ENCODE measurements at places on chromosomes 1 and 21.

DNA sequence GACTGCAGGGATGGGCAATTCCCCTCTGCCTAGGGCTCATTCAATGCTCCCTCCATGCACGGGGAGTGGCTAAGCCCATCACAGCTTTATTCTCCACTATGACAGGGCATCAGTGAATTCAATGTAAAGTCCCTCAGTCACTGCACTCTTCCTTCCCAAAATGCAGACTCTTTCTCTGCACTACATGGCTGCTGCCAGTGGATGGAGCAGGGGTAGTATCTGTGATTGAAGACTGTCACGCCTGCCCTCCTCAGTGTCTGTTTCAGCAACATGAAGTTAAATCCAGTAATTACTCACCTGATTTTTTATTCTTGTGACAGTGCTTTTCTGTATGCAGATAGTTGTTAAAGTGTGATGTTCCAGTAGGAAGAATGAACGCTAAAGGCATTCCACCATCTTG, 1323.2 kb downstream of the AMY1C start:
- DNase-seq: no peak

DNA sequence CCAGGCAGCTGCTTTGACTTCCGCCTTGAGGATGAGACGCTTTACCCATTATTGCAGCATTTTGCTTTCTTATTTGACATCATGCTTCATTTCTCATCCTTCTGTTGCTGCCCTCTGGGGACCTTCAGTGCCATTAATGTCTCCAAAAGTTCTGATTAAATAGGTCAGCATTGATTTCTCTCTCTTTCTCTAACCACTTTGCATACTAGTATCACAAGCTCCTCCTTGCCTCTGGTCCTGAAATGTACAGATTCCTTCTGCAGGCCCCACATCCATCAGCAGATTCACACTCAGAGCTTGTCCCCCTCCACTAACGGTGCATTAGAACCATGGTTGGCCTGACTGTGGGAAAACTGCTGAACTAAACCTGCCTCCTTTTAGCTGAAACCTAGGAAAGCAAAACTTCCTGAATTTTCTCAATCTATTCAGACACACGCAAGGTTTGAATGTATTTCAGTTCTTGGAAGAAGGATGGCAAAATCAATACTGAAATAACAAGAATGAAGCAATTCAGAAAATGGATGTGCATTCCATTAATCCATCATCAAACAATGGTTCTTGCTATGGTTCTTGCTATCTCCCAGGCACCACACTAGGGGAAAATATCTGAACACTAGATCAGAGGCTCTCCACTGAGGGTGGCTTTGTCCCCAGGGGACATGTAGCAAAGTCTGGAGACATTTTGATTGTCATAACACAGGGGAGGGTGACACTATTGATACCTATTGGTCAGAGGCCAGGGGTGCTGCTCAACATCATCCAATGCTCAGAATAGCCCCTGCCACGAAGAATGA, 154.5 kb downstream of the PCP4 start:
- DNase-seq: no peak

- DNase-seq: no peak
These were observed 332.2 kb downstream of the CHRM3 start for GRCh38 chr1:239718571-239718970.

DNA sequence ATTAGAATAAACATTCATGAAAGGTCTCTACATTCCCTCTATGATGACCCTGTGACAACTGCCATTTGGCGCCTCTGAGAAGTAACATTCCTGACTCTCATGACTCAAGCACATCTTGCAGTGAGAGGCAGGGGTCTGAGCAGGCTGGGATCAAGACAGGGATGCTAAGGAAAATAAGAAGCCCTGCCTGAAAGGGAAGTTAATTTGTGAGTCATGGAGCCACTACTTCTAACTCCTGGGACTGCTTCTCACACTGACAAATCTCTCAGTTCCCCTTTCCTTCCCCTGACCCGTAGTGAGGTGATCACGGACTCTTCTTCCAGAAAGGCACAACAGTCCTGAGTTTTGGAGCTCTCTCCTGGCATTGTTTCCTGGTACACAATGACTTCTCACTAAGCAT, 231.9 kb downstream of the TNR start:
- no peak for DNase-seq

DNA sequence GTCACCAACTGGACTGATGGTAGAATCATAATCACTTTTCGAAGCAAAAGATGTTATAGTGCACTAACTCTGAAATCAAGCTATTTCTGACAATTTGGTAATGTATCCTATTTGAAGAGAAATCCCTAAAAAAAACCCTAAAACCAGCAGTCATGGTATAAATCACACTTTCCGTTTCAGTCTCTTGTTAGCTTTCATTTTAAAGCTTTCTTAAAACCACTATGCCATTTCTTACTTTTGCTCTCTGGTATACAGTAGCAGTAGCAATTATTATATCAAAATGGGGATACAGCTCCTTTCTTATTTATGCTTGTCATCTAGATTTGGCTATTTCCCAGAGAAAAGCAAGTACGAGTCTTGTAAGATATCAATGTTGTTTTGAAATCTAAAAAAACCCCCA, 323.3 kb downstream of the KCTD3 start:
- DNase-seq: no peak

- no peak for DNase-seq
These were observed 17.2 kb upstream of the PHLDA3 start for GRCh38 chr1:201486187-201486586.

- DNase-seq: no peak
These were observed 1.0 kb upstream of the EPS15 start for GRCh38 chr1:51519865-51520699.

DNA sequence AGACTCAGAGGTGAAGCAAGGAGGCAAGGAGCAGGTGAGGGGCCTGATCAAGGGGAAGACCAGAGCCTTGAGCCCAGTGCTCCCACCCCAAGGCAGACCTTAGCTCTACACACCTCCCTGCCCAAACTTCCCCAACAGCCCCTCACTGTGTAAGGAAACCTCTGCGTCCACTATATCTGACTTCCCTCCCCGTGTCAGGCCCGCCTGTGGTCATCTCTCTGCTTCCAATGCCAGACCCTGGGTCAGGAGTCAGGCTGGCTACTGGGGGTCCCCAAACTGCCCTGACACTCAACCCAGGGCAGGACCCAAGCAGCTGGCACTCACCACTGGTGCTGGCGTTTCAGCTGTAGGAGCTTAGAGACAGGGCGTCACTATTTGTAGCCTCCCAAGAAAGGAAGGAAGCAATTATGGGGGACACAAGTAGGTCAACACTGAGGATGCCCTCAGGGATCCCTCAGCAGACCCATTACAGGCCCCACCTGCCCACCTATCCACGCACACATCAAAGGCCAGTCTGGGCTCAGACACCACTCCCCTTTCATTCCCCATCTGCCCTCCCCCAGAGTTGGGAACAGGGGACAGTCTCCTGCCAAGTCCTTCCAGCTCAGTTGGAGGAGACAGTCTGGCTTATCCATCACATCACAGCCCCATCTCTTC, 811 bp upstream of the S100A3 start:
- no peak for DNase-seq

DNA sequence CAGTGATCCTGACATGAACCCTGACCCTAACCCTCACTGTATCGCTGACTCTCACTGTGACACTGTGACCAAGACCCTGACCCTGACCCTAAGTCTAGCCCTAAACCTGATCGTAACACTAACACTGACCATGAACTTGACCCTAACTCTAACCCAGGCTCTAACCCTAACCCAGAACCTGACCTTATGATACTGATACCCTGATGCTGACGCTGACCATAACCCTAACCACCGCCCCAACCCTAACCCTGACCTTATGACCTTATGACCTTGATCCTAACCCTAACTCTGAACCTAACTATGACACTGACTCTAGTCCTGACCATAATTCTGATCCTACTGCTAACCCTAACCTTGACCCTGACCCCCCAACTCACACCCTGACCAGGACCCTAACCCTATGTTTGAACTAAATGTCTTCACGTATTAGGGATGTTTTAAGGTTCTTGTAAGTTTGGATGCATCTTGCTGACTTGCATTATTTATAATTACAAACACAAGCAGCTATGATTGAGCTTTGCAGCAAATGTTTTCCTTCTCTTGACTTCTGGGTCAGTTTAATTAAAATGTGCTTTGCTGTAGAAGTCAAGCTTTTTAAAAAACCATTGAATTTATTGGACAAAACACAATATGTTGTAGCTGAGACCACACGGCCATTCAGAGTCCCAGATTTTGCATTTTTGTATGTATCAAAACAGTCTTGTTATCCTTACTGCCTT, 23.9 kb upstream of the PRSS38 start:
- no peak for DNase-seq

DNA sequence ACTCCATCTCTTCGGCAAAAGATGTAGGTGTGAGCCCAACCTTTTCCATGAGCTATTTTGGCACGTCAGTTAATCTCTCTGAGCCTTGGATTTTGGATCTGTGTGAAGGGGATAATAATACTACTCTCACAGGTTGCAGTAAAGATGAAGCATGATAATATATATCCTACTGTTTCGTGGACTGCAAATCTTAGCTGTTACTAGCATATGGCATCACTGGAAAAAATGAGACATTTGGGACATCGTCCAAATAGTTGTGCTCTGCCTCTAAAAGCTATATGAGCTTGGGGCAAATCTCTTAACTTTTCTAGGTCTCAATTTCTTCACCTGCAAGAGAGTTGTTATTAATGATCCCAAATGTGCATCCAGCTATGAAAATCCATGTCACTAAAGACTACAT, 147.4 kb upstream of the ZRANB2 start:
- DNase-seq: no peak

DNA sequence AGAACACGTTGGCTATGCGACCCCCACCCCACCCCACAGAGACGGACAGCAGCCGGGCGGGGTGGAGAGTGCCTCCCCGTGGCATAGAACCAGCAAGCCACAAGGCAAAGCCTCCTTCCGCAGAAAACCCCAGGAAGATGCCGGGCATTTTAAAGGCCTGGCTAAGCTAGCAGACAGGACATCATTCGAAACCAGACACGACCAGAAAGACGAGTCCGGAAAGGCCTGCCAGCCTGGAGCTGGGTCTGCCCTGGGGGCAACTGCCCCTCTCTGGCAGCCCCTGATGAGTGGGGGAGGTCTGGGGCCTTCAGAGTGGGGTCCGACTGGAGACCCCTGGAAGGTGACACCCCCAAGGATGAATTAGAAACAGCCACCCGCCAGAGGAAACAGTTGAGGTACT, 8.5 kb downstream of the FTCD start:
- no peak for DNase-seq

- DNase-seq: no peak
These were observed 57.1 kb upstream of the MACF1 start for GRCh38 chr1:39147099-39148025.

- DNase-seq: no peak
These were observed 52.6 kb upstream of the PDC start for GRCh38 chr1:186513526-186513925.

GRCh38 chr1:209456878-209457277, 126.6 kb upstream of the CAMK1G start:
- DNase-seq: no peak

DNA sequence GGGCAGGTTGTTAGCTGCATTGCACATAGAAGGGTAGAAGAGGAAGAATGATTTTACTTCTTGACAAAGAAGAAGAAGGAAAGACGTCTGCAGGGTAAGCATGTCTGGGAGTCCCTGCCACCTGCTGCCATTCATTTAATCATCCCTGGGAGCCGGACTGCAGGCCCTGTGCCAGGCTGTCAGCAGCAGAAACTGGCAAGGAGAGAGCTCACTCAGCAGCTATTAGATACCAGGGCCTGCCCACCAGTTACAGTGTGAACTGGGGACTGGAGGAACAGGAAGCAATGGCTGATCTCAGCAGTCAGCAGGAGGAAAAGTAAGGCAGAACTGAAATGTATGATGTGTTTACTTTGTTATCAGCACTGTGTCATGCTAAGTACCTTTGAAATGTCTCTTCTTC, 75.7 kb upstream of the C1orf87 start:
- DNase-seq: no peak

DNA sequence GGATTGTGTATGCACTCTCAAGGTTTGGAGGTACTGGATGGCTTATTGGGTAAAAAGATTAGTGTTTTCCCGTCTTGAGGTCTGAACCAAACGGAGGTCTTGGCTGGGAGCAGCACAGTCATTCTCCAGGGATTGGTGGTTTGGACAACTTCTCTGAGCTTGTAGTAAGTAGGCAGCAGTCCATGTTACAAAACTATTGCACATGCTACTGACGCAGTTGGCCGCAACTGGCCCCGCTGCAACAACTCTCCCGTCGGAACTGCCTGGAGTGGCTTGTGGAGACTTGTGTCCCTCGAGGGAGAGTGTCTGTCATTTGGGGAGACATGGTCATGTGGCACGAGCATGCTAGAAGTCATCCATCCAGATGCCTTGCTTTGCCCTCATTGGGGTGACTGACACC, 276.0 kb downstream of the TM2D1 start:
- DNase-seq: no peak

DNA sequence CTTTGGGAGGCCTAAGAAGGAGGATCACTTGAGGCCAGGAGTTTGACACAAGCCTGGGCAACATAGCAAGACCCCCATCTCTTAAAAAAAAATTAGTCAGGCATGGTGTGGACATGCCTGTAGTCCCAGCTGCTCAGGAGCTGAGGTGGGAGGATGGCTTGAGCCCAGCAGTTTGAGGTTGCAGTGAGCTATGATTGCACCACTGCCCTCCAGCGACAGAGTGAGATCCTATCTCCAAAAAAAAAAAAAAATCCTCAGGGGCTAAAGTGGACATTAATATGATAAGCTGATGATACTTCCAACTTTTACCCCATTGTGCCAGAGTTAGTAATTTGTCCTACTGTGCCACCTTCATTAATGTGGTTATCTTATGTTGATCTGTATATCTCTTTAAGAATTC, 327.8 kb upstream of the FMN2 start:
- DNase-seq: no peak

GRCh38 chr1:82125866-82126265, 325.1 kb downstream of the ADGRL2 start:
- no peak for DNase-seq

- no peak for DNase-seq
These were observed 591.8 kb downstream of the ADGRL2 start for GRCh38 chr1:82392513-82392912.

GRCh38 chr1:51569284-51570062, 47.4 kb upstream of the OSBPL9 start:
- DNase-seq: no peak
